ENCODE measurements at places on chromosomes 11 and 22. TPM values are rescaled to one million over a fixed set of nuclear protein-coding genes. Genes with fewer than 3 reads are reported as not detected.

The FOLR1 gene
- not detected for polyA plus RNA-seq

The ROBO4 gene
- not detected for polyA plus RNA-seq

The PRG3 gene
- polyA plus RNA-seq, result not detected

GRCh38 chr11:122745111-122745510 lies 89.6 kb downstream of the UBASH3B start:
- no peak overlapping the region for H3K4me3 ChIP-seq
- no peaks in the 10 kb centered on the region for H3K36me3 ChIP-seq
- no peak for DNase-seq
- no peaks in the 10 kb centered on the region for H3K27me3 ChIP-seq
- H3K4me1 ChIP-seq, result peaks cover 71% of the 10 kb centered on the region

- peaks cover 17% of the 10 kb centered on the region for H3K4me1 ChIP-seq
- H3K36me3 ChIP-seq, result no peaks in the 10 kb centered on the region
- no peak overlapping the region for H3K4me3 ChIP-seq
- no peak for DNase-seq
These were observed 35.6 kb downstream of the LIMK2 start for GRCh38 chr22:31247726-31248125.

DNA sequence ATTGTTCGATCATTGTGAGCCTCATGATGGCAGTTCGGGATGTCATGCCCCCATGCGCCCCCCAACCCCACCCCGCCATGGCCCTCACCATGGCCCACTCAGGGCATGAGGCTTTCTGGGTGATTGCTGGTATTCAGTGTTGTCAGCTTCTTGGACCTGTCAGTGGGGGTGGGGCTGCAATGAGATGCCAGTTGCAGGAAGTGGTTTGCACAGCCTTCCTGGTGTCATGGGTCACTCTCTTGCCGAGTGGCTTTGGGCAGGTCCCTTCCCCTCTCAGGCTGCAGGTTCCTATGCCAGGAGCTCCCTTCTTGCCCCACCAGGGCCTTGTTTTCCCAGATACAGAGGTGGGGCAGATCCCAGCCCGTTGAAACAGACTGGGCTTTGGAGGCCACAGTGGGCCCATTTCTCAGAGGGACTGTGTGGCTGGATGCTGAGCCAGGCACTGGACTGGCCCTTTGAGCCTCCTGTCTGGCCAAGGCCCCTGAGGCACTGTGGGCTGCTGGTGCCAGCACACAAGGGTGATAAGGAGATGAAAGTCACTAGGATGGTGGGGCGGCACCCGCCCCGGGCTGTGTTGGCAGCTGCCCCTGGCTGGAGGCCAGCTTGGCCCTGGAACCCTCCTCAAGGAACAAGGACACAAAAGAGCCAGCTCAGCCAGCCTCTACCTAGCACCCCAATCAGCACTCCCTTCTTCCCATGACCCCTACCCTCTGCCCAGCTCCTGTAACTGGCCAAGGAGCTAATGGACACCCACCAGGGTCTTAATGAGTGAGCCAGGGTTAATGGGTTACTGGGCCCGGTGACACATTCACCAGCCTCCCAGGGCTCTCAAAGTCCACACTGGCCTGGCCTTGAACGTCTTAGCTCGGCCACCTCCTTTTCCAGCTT lies 1.5 kb upstream of the GGT1 start:
- no peak overlapping the region for H3K4me3 ChIP-seq
- H3K27me3 ChIP-seq, result no peaks in the 10 kb centered on the region
- H3K4me1 ChIP-seq, result peaks cover 8% of the 10 kb centered on the region
- H3K27ac ChIP-seq, result no peak overlapping the region
- DNase-seq, result no peak
- no peaks in the 10 kb centered on the region for H3K36me3 ChIP-seq

- H3K36me3 ChIP-seq, result no peaks in the 10 kb centered on the region
- H3K27ac ChIP-seq, result no peak overlapping the region
- H3K27me3 ChIP-seq, result peaks cover 39% of the 10 kb centered on the region
- no peak overlapping the region for H3K4me3 ChIP-seq
- no peak for DNase-seq
These were observed 125.7 kb upstream of the C11orf58 start for GRCh38 chr11:16612566-16613261.

- no peaks in the 10 kb centered on the region for H3K36me3 ChIP-seq
- no peak for DNase-seq
- no peaks in the 10 kb centered on the region for H3K4me1 ChIP-seq
- no peak overlapping the region for H3K4me3 ChIP-seq
- no peaks in the 10 kb centered on the region for H3K27me3 ChIP-seq
These were observed 3.2 kb downstream of the P2RY6 start for GRCh38 chr11:73275381-73275750.

The CDHR5 gene
- not detected for polyA plus RNA-seq

The C2CD2L gene
- 2.7 TPM for polyA plus RNA-seq

GRCh38 chr11:69397732-69398131 lies 83.7 kb upstream of the LINC01488 start:
- no peaks in the 10 kb centered on the region for H3K36me3 ChIP-seq
- no peak overlapping the region for H3K4me3 ChIP-seq
- H3K27ac ChIP-seq, result no peak overlapping the region

- no peak overlapping the region for H3K27ac ChIP-seq
- no peaks in the 10 kb centered on the region for H3K4me1 ChIP-seq
- DNase-seq, result no peak
- no peaks in the 10 kb centered on the region for H3K27me3 ChIP-seq
These were observed 500.1 kb downstream of the BRD1 start for GRCh38 chr22:49327411-49328117.

The APLNR gene
- not detected for polyA plus RNA-seq

The SLC39A13 gene
- polyA plus RNA-seq, result 21.4 TPM

- no peaks in the 10 kb centered on the region for H3K27me3 ChIP-seq
- no peak for DNase-seq
- H3K4me3 ChIP-seq, result no peak overlapping the region
- no peak overlapping the region for H3K27ac ChIP-seq
- no peaks in the 10 kb centered on the region for H3K36me3 ChIP-seq
These were observed 4.6 kb downstream of the PLA2G6 start for GRCh38 chr22:38177044-38177443.

The KDM4D gene
- polyA plus RNA-seq, result 0.44 TPM

- H3K27me3 ChIP-seq, result no peaks in the 10 kb centered on the region
- DNase-seq, result no peak
- H3K4me3 ChIP-seq, result no peak overlapping the region
- no peak overlapping the region for H3K27ac ChIP-seq
- no peaks in the 10 kb centered on the region for H3K36me3 ChIP-seq
These were observed 55.0 kb upstream of the ARFGAP3 start for GRCh38 chr22:42912059-42912458.

DNA sequence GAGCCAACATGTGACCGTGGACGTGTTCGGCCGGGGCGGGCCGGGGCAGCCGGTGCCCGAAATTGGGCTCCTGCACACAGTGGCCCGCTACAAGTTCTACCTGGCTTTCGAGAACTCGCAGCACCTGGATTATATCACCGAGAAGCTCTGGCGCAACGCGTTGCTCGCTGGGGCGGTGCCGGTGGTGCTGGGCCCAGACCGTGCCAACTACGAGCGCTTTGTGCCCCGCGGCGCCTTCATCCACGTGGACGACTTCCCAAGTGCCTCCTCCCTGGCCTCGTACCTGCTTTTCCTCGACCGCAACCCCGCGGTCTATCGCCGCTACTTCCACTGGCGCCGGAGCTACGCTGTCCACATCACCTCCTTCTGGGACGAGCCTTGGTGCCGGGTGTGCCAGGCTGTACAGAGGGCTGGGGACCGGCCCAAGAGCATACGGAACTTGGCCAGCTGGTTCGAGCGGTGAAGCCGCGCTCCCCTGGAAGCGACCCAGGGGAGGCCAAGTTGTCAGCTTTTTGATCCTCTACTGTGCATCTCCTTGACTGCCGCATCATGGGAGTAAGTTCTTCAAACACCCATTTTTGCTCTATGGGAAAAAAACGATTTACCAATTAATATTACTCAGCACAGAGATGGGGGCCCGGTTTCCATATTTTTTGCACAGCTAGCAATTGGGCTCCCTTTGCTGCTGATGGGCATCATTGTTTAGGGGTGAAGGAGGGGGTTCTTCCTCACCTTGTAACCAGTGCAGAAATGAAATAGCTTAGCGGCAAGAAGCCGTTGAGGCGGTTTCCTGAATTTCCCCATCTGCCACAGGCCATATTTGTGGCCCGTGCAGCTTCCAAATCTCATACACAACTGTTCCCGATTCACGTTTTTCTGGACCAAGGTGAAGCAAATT lies 1.8 kb downstream of the FUT4 start:
- peaks cover 29% of the 10 kb centered on the region for H3K4me1 ChIP-seq
- no peak for DNase-seq
- no peaks in the 10 kb centered on the region for H3K36me3 ChIP-seq
- peak overlapping the region; percentile 17 for H3K4me3 ChIP-seq
- H3K27me3 ChIP-seq, result no peaks in the 10 kb centered on the region
- no peak overlapping the region for H3K27ac ChIP-seq

DNA sequence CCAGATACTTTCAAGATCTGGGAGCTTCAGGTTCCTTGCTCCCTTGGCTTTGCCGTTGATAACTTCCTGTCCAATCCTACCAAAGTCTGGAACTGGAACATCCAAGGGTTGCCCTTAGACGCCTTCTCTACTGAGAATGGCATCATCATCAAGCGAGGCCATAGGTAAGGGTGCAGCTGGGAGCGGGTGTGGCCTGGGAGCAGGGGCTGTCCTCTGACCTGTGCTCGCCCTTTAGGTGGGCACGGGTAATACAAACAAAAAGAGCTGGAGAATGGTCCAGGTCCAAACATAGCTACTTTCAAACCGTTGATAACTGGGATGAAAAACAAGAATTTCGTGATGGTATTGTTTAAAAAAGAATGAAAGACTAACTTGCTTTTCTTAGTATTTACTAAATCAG lies 25.0 kb downstream of the CASP12 start:
- peaks cover 29% of the 10 kb centered on the region for H3K4me1 ChIP-seq
- no peak for DNase-seq
- no peaks in the 10 kb centered on the region for H3K27me3 ChIP-seq
- no peak overlapping the region for H3K27ac ChIP-seq
- no peaks in the 10 kb centered on the region for H3K36me3 ChIP-seq
- no peak overlapping the region for H3K4me3 ChIP-seq

- H3K27ac ChIP-seq, result no peak overlapping the region
- H3K27me3 ChIP-seq, result no peaks in the 10 kb centered on the region
- no peak overlapping the region for H3K4me3 ChIP-seq
These were observed 69.7 kb downstream of the GAB2 start for GRCh38 chr11:78347956-78348355.

DNA sequence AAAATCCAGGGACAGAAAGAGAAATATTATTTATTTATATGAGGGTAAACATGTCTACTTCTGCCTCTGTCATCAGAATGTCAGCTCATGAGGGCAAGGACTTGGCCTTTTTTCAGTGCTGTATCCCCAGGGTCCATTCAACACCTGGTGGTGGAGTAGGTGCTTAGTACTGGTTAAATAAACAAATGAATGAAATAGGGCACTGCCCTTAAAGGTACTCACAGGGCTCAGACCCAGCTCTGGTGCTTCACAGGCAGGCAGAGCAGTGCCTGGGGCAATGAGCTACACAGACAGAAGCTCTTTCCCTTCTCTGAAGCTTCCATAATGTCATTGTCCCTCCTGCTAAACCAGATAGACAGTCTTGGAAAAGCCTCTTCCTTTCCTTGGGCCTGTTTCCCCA lies 30.9 kb downstream of the P4HA3 start:
- H3K4me1 ChIP-seq, result peaks cover 7% of the 10 kb centered on the region
- H3K27ac ChIP-seq, result no peak overlapping the region
- no peaks in the 10 kb centered on the region for H3K36me3 ChIP-seq
- DNase-seq, result no peak
- no peaks in the 10 kb centered on the region for H3K27me3 ChIP-seq
- H3K4me3 ChIP-seq, result no peak overlapping the region

The SLC22A6 gene
- polyA plus RNA-seq, result not detected

GRCh38 chr22:48492366-48493320 lies 1335.0 kb downstream of the BRD1 start:
- no peaks in the 10 kb centered on the region for H3K36me3 ChIP-seq
- no peaks in the 10 kb centered on the region for H3K27me3 ChIP-seq
- H3K27ac ChIP-seq, result no peak overlapping the region
- DNase-seq, result no peak
- H3K4me3 ChIP-seq, result no peak overlapping the region

- no peak for DNase-seq
- no peaks in the 10 kb centered on the region for H3K27me3 ChIP-seq
- no peak overlapping the region for H3K4me3 ChIP-seq
- peaks cover 40% of the 10 kb centered on the region for H3K36me3 ChIP-seq
These were observed 20.8 kb downstream of the ZNF195 start for GRCh38 chr11:3357994-3358676.

The APOL5 gene
- polyA plus RNA-seq, result not detected

- no peaks in the 10 kb centered on the region for H3K27me3 ChIP-seq
- DNase-seq, result no peak
- no peak overlapping the region for H3K4me3 ChIP-seq
These were observed 121.6 kb downstream of the BUD13 start for GRCh38 chr11:116651098-116651736.

DNA sequence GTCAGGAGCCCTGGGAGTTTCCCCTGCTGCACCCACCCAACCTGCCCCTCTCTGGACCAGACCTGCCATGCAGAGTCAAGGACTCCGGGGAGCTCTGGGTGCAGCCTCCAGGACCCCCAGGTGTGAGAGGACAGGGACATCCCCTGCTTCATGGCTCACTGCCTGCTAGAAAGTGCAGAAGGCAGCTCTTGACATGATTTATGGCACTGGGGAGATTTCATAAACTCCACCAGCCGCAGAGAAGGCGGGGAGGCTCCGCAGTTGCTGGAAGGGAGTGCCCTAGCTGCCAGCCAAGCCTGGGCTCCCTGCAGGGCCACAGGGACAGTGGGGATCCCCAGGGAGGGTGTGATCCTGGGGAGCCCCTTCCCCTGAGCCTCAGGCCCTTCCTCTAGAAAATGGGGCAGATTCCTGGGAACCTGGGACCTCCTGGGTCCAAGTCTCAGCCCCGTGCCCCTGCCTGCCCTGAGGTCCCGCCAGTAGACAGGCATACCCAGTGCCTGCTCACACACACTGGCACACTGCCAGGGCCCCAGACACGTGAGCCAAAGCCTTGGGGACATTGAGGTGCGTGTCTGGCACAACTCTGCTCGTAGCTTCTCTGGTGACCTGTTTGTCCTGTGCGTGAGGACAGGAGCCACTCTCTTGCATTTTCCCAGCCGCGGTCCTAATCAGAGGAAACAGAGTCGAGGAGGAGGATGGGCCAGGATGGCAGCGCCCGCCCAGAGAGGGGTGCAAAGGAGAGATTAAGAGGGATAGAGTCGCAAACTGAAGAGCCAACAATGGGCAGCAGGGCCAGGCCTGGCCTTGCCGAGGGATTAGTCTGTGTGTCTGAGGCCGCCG lies 13.8 kb downstream of the CABP7 start:
- H3K27ac ChIP-seq, result no peak overlapping the region
- DNase-seq, result no peak
- H3K4me1 ChIP-seq, result no peaks in the 10 kb centered on the region

GRCh38 chr11:75849894-75850293 lies 34.9 kb downstream of the UVRAG start:
- H3K27ac ChIP-seq, result no peak overlapping the region
- H3K4me3 ChIP-seq, result no peak overlapping the region
- H3K36me3 ChIP-seq, result no peaks in the 10 kb centered on the region
- no peaks in the 10 kb centered on the region for H3K27me3 ChIP-seq
- H3K4me1 ChIP-seq, result peaks cover 4% of the 10 kb centered on the region
- no peak for DNase-seq

GRCh38 chr11:134613646-134614045 lies 201.6 kb upstream of the B3GAT1 start:
- DNase-seq, result no peak
- H3K36me3 ChIP-seq, result no peaks in the 10 kb centered on the region
- no peaks in the 10 kb centered on the region for H3K4me1 ChIP-seq
- no peak overlapping the region for H3K4me3 ChIP-seq
